GM23248 (cell line): ENCODE measurements at places on chromosomes 1 and 21. TPM values are rescaled to one million over a fixed set of nuclear protein-coding genes. Genes with fewer than 3 reads are reported as not detected.

Gene CD58
- total RNA-seq = 14.1 and 16.9 TPM in 2 replicates

Gene SLAMF7
- not detected in 2 replicates for total RNA-seq

Gene CD1D
- not detected in 2 replicates for total RNA-seq

Gene OR2M3
- total RNA-seq = not detected in 2 replicates

DNA sequence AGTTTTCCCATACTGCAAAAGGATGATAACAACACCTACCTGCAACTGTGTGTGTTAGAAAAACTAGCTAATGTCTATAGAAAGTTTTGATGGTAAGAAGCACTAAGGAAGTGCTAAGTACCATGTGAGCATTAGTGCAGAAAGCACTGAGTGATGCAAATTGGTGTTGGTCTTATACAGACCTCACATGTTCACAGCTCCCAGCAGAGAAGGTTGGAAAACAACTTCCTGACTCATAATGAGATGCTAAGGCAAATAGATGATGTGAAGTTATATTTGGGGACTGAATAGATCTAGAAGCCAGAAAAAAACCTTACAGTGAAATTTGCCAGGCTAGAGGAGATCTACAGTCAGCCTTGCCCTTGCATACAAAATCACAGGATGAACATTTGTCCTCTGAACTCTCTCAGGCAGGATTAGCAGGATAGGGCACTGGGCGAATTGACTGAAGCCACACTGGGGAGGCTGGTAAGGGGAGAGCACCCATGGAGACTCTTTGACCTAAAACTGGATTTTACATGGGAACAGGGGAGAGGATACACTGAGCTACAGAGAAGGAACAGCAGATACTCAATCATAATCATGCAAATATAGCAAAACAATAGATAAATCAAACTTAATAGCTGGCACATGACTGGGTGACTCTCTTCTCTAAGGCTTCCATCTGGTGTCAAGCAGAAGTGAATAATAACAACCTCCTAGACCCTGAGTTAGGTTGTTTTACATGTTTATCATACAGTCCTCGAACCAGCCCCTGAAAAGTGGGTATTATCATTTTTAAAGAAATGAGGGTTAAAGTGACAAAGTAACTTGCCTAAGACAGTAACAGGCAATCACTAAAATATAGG, 61.3 kb downstream of the ASTN1 start:
- no peak for DNase-seq

- no peak for DNase-seq
Measured at GRCh38 chr1:5990913-5991312, 1.3 kb downstream of the NPHP4 start.

- no peak for DNase-seq
Measured at GRCh38 chr21:34949030-34949429, 100.1 kb downstream of the RUNX1 start.

GRCh38 chr1:111253876-111254275, 26.4 kb downstream of the CHI3L2 start:
- no peak for DNase-seq

- no peak for DNase-seq
Measured at GRCh38 chr1:226867461-226868054, 2.9 kb upstream of the PSEN2 start.

GRCh38 chr1:203037509-203038190, 11.4 kb downstream of the PPFIA4 start:
- peak; percentile 47 for DNase-seq

DNA sequence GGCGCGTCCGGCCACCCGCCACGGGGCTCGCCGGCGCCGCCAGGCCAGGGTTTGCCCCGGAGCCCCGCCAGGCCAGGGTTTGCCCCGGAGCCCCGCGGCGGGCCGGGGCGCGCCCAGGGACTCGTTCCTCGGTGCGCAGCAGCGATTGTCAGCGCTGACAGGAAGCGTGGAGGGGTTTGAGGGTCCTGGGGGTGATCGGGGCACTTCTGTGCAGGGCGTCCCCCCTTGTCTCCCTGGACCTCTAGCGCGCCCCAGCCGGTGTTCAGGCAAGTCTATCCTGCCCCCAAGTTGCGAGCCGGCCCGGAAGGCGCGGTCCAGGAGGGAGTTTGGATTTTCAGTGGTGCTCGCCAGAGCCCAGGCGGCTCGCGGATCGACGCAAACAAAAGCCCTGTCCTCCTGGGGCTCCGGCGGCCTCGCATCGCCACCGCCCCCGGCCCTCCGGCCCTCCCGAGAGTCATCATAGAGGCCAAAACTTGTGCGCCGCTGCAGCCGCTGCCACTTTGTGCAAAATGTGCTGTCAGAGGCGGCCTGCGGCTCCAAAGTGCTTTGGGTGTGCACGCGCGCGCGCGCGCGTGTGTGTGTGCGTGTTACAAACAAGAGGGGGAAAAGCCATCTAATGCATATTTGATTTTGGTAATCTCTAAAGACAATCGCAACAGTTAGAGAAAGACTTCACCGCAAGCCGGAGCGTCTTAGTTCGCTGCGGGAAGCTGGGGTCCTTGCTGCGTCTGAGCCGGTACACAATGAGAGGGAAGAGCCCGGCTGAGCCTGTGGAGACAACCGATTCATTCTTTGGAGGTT, 1.0 kb downstream of the ROR1 start:
- DNase-seq = peak; percentile 75

DNA sequence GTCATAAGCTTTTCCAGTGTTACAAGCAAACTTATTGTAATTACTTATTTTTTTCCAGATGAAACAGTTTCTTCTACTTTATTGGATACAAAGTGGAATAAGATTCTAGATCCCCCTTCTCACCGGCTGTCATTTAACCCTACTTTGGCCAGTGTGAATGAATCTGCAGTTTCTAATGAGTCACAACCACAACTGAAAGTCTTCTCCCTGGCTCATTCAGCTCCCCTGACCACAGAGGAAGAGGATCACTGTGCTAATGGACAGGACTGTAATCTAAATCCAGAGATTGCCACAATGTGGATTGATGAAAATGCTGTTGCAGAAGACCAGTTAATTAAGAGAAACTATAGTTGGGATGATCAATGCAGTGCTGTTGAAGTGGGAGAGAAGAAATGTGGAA, 95.5 kb downstream of the ZFYVE9 start:
- peak; percentile 75 for DNase-seq

DNA sequence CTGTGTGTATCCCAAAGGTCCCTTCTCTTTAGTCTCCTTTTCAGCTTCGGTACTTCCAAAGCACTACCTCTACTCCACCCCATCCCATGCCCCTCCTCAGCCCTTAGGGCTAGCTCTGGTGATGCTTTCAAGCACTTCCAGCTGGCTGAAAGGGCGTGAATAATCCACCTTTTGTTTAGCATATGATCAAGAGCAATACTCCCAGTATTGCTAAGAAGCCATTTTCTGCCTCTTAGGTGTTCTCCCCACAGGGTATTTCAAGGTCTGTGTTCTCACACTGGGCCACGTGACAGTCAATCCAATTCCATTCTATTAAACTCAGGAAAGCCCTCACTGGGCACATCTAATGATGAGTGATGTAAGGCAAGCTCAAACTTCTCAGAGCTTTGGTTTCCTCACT, 298.5 kb upstream of the PROX1 start:
- no peak for DNase-seq

DNA sequence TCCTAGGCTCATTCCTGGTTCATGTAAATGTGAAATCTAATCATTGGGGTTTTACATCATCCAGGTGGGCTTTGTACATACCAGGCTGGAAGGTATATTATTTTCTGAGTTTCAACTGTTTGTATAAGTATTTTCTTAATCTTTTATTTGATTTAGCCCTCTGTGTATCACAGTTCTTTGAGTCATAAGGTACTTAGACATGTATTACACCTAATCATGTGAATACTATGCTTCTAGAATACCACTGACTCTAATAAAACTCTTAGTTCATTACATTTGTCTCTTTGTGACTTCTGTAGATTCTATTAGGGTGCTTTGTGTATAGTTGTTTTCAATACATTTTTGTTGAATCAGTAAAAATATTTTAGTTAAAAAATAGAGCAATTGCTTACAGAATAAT, 92.8 kb downstream of the ZFYVE9 start:
- DNase-seq = peak; percentile 10

GRCh38 chr21:16305686-16306085, 575.9 kb downstream of the USP25 start:
- peak; percentile 48 for DNase-seq

DNA sequence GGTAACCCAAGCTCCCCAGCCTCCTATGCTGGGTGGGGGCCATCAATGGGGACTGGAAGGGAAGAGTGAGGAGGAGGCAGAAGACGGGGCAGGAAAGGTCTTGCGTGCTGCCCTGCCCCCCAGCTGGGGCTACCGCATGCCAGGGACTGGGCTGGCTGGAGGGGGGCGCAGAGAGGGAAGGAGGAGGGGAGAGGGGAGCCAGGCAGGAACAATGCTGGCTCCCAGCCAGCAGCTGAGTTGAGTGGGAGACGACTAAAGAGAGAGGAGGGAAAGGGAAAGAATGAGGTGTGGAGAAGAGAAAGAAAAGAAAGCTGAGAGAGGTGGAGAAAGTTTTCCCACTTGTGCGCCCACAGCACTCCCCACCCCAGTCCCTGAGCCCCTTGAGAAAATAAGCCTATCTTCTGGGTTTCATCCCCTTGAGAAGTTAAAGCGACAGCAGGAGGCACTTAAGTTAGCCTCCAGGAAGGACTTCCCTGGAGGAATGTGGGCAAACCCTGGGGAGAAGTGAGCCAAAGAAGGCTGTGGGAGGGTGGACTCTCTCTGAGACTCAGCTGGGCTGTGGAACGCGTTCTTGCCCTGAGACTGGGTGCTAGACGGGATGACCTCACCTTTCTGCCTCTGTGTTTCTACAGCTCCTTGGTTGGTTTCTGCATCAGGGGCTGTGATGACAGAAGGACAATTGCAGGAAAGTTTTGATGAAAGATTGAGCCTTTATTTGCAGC, 12.9 kb upstream of the NES start:
- peak; percentile 64 for DNase-seq

DNA sequence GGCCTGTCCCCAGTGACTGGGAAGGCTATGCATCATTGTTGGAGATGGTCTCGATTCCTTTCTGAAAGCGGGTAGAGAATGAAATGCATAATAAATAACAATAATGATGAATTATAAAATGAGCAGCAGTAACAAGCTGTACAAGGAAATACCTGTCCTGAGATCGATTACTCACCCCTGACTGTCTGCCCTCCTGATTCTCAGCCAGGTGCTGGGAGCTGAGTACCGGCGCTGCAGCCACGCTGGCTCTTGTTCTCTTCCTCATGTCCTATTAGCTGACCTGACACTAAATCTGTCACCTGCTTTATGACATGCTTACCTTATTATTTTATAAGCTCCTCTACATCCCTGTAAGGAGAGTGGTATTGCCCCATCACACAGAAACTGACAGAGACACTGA, 3.4 kb downstream of the AGPAT3 start:
- DNase-seq = no peak

GRCh38 chr1:114756949-114757454, 782 bp downstream of the CSDE1 start:
- peak; percentile 89 for DNase-seq

DNA sequence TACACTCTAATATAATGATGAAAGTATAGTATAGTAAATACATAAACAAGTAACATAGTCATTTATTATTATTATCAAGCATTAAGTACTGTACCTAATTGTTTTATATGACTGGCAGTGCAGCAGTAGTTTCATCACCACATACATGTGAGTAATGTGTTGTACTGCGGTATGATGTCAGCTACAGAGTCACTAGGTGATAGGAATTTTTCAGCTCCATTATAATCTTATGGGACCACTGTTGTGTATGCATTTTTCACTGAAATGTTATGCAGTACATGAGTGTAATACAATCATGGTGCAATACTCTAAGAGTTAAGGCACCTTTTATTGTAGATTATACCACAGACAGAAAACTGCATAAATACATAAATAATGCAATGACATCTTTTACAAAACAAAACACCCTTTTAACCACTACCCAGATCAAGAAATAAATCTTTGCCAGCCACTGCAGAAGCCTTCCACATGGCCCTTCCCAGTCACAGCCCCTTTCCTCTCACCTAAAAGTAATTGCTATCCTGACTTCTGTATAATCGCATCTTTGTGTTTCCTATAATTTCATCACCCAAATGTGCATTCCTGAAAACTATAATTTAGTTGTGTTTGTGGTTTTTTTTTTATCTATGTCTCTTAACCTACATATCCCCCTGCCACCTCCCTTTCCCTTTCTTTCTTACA, 16.3 kb downstream of the ABCD3 start:
- DNase-seq = peak; percentile 36

DNA sequence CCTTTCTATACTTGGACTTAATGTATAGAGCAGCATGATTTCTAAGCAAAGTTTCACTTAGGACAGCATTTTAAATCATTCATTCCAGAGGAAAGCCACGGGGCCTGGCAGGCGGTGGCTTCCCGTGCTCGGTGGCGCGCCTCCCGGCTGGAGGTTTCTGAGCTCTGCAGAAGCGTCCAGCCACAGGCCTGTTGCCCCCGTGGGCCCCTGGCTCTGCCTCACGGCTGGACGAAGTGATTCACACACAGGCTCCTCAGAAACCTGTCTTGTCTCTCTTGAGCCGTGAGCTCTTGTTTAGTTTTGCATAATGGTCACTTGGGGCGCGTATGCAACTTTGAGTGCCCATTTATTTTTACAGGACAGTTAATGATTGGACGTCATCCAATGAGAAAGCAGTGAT, 22.1 kb upstream of the DIP2A start:
- DNase-seq = no peak

GRCh38 chr1:84930329-84930728, 37.3 kb upstream of the LPAR3 start:
- no peak for DNase-seq

DNA sequence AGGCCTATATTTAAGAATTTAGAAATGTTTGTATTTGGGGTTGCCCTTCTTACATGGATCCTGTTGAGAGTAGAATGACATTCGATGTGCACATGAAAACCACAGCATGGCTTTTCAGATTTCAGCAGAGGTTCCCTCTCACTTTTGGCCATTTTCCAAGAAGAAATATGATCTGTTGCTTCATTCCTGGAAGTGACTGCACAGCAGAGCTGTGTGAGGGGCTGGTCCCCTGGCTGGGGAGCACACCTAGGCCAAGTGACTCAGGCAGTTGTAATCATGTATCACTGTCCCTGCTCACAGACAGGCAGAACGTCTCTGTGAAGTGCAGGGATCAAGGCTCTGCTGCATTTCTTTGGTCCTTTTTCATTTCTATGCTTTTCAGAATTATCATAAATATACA, 32.3 kb downstream of the AGT start:
- peak; percentile 74 for DNase-seq

GRCh38 chr21:17585875-17586450, 26.7 kb downstream of the BTG3 start:
- DNase-seq = peak; percentile 67
